NCI-H524 (cell line): ENCODE measurements at places on chromosomes 7 and 10.

DNA sequence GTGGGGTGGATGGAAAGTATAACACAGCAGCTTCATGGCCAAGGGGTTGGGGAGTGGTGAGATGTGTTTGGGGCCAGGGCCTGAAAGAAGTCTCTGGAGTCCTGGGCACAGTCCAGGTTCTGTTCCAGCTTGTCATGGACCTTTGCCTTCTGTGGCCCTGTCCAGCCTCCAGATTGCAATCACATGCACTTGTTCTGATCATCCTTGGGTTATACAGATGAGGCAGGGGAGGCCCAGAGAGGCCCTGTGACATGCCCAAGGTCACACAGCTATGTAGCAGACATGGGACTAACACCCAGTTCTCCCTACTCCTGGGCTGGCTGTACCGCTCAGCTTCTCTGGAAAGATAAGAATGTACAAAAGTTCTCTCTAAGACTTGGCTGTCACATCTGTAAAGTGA, 11.7 kb downstream of the VWA2 start:
- DNase-seq = no peak

GRCh38 chr7:32761451-32762205, 129.9 kb downstream of the KBTBD2 start:
- no peak for DNase-seq

- peak; percentile 34 for DNase-seq
These were observed 42.3 kb downstream of the TBXAS1 start for GRCh38 chr7:139871331-139871730.

- DNase-seq = peak; percentile 75
These were observed 27.1 kb downstream of the EEPD1 start for GRCh38 chr7:36180121-36180520.

GRCh38 chr10:107739951-107740350, 575.4 kb upstream of the SORCS1 start:
- DNase-seq = no peak

DNA sequence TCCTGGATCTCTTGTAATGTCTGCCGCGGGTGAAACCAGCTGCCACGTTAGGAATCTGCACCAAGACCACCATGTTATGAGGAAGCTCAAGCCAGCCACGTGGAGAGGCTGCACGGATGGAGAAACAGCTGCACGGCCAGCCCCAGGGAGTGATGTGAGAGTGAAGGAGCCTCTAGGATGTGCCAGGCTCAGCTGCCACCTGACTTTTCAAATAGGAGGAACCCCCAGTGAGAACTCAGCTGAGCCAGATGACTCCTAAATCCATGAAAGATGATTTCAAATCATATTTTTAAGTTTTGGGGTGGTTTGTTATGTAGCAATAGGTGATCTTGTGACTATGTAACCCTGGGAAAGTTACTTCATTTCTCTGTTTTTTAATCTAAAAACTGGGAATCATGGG, 71.7 kb downstream of the PRKAG2 start:
- no peak for DNase-seq

DNA sequence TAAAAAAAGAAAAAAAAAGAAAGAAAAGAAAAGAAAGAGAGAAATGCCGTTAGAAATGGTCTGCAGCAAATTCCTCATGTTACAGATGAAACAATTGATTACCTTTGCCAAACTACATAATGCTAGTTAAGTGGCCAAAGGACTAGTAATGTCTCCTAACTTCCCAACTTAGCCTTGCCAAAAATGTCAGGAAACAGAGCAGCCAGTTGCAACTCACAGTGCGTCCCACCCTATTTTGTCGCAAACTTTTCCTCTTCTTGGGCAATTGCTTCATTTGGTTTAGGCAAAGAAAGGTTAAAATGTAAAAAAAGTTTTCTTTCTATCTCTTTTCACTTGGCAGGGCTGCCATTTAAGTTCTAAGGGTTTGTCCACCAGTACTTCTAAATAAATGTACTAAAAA, 53.1 kb downstream of the APBB1IP start:
- no peak for DNase-seq

DNA sequence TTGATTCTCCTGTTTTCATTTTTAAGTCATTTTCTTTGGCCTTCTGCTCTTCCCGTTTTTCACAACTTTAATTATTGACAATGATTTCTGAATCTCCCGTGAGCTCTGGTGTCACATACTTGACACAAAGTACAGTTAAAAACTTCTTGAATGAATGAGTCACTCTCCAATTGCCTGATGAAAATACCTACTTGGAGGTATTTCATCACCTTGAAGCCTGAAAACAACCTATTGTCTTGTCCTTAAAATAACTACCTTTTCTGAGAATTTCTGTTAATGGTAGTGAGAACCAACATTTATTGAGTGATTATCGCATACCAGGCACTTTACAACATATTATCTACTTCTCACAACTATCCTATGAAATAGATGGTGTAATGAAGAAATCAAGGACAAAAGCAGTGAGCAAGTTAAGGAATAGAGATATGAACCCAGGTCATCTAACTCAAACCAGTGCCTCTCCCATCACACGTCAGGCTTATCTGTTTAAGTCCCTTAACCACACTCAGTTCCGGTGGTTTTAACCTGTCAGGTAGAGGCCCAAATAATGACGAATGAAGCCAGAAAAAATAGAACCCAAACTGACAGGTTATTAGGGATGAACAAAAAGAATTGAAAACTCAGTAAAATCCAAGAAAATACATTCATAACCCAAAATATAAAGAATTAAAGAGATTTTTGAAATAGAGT, 11.6 kb downstream of the BET1 start:
- no peak for DNase-seq

- no peak for DNase-seq
These were observed 34.6 kb downstream of the CHST3 start for GRCh38 chr10:71998840-71999194.

DNA sequence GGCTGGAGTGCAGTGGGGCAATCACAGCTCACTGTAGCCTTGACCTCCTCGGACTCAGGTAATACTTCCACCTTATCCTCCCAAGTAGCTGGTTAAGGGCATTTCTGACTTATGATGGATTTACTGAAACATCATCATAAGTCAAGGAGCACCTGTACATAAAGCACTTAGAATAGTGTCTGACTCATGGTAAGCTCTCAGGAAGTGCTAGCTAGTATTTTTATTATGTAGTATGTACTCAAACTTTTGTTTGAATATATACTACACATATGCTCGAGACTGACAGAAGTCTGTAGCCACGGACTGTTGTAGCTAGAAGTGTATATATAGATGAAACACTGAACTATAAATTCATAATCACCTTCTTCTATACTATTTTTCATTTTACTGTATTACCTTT, 107.5 kb upstream of the DNAJB12 start:
- no peak for DNase-seq

GRCh38 chr7:142784096-142784495, 13.3 kb downstream of the PRSS2 start:
- DNase-seq = no peak

- DNase-seq = peak; percentile 19
These were observed 1009.7 kb upstream of the CELF2 start for GRCh38 chr10:10007957-10008356.

- no peak for DNase-seq
These were observed 781.6 kb upstream of the PHF14 start for GRCh38 chr7:10192074-10192473.

DNA sequence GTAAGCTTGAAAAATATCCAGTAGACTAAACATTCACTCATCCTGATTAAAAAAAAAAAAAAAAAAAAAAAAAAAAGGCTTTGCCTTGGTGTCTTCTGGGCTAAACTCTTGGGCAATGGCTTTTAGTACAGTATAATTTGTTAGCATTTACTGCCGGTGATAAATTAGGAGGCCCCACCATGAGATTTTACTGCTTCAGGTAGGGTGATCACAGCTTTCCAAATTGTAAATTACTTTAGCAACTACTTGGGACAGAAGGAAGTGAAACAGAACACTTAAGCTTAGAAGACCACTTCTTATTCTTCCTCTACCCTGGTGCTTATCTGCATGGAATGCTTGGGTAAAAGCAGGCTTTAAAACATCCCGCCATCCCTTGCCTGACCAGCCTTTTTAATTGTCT, 152.1 kb downstream of the HIBADH start:
- DNase-seq = no peak

DNA sequence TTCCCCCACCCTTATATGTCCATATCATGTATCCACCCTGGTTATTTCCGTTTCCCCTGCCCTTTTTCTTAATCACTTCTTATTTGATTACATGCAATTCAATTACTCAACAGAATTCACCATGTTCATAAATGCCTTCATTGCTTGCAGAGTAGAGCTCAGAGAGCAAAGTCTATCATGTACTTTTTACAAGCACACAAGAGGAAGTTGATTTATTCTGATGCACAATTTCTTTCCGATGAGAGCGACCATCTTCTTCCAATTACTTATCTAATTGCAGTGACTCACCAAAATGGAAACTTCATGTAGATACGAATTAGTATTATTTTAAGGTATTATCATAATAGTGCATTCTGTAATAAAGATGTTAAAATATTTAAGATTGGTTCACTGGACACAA, 430.5 kb upstream of the KLF6 start:
- no peak for DNase-seq

DNA sequence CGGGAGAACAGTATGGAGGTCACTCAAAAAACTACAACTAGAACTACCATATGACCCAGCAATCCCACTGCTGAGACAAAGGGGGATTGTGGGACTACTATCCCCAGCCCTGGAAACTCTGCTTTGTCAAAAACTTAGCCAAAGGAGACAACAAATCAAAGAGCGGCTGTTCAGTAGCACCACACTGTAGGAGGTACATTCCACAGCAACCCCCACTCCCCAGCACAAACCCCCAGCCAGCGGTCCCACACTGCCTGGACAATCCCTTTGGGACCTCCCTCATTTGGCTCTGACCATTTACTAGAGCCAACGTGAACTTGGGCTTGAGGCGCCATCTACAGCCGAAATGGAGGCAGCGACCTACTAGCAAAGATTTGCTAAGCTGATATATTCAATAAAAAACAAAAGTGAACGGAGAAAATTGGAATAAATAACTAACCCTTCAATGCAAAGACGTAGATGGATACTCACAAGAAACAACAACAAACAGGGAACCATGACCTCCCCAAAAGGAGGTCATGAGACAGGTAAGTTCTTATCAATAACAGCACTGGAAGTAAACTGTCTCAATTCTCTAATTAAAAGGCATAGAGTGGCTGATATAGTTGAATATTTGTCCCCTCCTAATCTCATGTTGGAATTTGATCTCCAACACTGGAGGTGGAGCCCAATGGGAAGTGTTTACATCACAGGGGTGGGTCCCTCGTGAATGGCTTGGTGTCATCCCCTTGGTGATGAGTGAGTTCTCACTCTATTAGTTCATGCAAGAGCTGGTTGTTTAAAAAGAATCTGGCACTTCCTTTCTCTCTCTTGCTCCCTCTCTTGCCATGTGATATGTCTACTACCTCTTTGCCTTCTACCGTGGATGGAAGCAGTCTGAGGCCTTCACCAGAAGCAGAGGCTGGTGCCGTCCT, 119.0 kb upstream of the KCNMA1 start:
- DNase-seq = peak; percentile 38
